ENCODE measurements at places on chromosomes 1 and 21.

GRCh38 chr1:8409106-8409505 lies 91.2 kb downstream of the SLC45A1 start:
- DNase-seq, result no peak

DNA sequence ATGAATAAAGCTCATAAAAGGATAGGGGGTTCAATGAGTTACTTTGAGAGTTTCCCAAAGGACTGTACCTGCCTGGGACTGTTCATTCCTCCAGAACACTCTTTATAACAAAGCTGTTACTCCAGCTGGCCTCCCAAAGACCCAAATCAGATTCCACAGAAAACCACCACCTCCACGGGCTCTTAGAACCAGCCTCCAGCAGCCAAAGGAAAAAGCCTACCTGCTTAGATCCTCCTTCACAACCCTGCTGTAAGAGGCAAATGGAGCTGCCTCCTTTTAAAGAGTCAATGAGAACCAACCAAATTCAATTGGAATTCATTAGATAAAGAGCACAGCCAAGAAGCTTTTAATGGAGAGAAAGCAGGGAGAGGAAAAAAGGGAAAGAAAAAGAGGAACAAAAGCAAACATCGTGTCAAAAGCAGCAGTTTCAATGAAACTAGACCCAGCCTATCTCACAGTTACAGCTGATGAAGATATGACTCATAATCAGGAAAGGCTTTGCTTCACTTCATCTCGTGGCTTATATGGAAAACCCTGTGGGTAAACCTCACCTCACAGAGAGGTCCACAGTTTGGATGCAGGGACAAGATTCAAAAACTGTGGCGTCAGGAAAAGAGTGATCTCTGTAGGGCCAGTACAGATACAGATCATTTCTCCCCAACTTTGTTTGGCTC lies 27.8 kb upstream of the FMO4 start:
- no peak for DNase-seq

- no peak for DNase-seq
These were observed 65.4 kb downstream of the ELAVL4 start for GRCh38 chr1:50174101-50174500.

GRCh38 chr1:65207317-65207716 lies 59.3 kb downstream of the AK4 start:
- DNase-seq, result no peak

DNA sequence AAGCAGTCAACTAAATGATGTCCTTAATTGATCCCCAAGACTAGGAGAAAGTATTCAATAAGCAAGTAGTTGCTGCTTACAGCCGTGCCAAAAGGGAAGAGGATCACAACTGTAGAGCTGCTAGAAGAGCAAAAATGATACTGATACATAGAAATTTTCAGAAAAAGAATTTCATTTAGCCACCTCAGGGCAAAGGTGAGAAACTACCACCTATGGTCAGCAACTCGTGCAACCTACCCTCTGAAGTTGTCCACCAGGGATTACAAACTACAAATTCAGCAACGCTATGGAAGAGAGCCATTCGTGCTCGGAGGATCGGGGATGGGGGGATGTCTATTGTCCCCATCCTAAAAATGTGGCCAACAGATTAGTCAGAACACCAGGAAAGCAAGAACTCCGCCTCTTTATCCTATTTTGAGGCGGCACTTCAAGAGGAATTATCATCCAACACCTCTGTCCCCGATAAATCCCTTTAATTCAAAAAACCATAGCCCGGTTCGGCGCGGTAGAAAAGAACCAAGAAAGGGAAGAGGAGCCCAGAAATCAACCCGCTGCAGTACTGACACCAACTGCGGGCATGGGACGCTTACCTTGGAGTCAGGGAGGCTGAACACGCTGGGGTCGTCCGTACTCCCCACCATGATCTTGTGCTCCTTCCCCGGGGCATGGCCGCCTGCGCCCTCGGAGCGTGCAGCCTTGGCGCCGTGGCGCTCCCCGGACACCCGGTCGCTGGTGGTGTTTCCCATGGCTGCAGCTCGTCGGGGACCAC lies 687 bp downstream of the PRKAB2 start:
- DNase-seq, result no peak

DNA sequence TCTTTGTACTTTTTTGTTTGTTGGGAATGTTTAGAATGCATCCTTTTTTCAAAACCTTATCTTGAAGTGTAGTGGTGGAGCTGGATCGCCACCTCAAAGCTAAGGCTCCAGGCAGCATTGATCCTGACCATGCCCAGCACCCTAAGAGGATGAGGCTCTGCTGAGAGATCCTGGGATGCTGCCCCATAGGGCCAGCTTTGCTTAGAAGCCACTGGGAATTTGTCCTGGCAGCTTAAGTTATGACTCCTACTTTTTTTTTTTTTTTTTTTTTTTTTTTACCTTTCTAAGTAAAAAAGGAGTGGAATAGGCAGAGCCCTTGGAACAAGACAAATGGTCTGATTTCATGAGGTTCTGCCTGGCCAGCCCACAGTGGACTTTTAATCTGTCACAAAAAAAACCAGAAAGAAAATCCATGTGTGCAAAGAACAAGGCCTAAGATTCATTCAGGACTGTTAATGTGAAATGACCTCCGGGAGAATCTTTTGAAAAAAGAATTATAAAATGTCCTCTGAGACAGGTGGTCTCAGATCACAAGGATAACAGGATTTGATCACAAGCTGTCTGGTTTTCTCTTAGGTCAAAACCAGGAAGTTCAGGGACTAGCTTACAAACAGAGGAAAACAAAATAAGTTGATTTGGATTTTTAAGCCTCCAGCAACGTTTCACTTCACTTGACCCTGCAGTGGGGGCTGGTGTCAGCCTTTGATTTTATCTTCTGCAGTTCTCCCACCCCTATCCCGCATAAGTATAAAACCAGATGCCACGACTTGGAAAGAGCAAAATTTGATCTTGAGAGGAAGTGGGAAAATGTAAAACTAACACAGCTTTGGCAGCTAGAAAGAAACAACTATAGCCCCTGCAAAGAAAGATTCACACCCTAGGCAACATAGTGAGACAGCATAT lies 25.9 kb upstream of the RAP1A start:
- DNase-seq, result peak; percentile 19

DNA sequence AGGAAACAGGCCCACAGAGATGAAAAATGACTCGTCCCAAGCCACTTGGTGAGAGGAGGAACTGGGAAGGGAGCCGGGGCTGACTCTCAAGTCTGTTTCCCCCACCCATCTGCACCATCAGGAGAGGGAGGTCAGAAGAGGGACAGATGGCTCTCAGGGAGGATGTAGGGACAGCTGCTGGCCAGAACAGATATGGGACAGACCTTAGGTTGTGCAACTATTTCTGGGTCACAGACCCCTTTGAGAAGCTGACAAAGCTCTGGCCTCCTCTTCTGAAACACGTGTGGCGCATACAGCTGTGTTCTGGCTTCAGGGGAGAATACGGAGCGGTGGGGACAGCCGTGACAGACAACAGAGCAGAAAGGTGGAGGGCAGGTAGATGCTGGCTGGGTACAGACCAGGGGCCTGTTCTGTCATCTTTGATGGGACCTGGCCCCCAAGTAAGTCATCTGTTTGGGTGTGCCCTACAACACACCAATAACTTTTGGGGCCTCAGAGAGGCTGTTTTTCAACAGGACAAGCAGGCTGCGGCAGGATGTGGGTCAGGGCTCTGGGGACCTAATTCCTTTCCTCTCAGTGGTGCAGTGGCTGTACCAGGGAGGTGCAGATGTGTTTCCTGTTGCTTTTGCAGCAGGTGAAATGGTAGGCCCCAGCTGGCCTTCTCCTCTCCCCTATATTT lies 7.3 kb downstream of the SH3BGRL3 start:
- no peak for DNase-seq

GRCh38 chr1:32073299-32074229 lies 825 bp downstream of the TMEM39B start:
- no peak for DNase-seq

GRCh38 chr1:239250353-239251035 lies 135.9 kb upstream of the CHRM3 start:
- no peak for DNase-seq

DNA sequence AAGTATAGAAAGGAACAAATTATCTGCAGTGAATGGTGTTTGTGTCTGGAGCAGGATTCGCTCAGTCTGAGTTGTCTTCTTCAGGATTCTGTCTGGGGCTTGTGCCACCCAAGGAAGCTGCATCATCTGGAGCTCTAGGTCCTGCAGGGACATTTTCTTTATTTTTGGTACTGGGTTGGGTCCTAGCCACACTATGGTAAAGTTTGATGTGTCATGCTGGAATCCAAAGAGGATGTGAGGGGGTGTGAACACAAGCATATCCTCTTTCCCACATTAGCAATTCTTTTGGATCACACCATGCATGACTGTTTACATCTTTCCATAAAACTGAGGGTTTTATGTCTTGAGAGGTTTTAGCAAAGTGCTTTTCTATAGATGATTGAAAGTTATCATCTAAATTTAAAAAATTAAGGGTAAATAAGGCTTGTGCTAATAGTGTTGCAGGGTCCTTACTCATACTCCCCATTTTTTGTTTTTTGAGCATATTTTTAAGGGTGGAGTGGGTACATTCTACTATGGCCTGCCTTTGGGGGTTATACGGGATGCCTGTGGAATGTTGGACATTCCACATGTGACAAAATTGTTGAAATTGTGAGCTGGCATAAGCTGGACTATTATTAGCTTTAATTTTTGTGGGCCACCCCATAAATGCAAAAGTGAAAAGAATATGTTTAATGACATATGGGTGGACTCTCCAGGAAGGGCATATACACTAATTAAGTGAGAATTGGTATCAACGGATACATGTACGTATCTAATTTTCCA lies 152.0 kb upstream of the HMCN1 start:
- no peak for DNase-seq

GRCh38 chr1:147558045-147558444 lies 16.7 kb downstream of the BCL9 start:
- no peak for DNase-seq
